HCEC 1CT (cell line): ENCODE measurements at places on chromosomes 5 and 9.
A peak's percentile ranks its signal among the peaks of the same experiment; 100 is the strongest.

GRCh38 chr5:142000704-142001484, 11.9 kb downstream of the GNPDA1 start:
- peak; percentile 29 for DNase-seq

- DNase-seq: no peak
Observed at GRCh38 chr5:51398875-51399642, 15.8 kb downstream of the ISL1 start.

DNA sequence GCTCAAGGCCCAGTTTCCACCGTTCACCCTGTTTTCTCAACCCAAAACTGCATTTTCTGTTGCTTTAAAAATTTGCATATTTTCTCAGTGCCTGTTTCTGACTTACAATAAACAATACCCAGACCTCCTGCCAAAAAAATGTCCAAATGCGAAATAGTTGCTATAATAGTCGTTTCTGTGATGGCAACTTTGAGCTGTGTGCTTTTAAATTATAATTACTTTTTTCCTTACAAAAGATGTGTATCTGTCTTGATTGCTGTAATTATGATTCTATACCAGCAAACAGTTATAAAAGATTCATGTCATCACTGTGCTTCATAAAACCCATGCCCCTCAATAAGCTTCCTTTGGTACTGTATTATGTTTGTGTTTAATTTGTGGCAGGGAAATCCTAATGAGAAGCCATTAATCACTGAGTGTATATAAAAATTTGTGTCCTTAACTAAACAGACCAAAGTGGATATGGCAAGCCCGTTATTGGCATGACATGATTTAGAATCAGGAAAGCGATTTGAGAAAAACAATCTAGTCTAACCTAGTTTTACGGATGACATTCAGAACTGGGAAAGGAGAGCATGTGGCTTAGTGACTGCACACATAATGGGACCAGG, 5.4 kb upstream of the SLC1A3 start:
- no peak for DNase-seq

DNA sequence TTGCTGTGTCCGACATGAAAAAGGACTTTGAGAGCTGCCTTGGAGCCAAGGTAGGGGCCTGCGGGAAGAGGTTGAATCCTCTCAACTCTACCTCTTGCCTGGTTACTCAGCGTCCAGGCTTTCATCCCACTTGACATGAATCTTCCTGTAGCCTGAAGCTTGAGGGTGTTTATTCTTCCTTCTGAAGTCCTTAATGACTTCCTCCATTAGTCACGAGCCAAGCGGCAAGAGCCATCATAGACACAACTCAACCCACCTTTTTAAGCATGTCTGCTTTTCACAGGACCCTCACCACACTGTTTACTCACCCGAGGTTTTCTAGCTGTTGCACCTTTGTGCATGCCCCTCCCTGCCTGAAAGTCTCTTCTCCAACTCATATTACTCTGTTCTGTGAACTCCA, 40.2 kb downstream of the ACO1 start:
- DNase-seq: no peak

DNA sequence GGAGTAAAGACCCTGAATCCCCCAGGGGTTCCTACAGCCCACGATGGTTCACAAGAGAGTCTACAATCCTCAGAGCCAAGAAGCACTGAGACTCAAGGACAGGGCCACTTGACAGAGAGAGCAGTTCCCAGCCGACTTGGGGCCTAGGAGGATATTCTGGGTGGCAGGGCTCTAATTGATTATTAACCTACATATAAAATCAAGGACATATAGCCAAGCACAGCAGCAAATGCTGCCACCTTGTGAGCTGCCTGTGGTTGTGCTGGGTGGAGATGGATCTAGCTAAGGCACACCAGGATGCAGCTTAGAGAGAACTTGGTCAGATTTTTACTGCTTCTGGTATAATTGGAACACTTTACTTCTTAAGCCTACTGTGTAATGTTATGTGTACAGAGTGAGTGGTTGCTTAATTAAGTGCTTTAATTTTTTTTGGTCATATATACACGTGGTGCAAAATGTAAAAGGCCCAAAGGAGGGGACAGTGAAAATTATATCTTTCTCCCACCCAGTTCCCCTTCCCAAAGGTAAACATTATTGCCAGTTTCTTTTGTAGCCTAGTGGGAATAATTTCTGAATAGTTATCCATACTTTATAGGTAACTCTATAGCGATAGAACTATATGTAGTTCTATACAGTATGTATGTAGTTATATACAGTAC, 78.8 kb downstream of the F2RL2 start:
- DNase-seq: peak; percentile 41

DNA sequence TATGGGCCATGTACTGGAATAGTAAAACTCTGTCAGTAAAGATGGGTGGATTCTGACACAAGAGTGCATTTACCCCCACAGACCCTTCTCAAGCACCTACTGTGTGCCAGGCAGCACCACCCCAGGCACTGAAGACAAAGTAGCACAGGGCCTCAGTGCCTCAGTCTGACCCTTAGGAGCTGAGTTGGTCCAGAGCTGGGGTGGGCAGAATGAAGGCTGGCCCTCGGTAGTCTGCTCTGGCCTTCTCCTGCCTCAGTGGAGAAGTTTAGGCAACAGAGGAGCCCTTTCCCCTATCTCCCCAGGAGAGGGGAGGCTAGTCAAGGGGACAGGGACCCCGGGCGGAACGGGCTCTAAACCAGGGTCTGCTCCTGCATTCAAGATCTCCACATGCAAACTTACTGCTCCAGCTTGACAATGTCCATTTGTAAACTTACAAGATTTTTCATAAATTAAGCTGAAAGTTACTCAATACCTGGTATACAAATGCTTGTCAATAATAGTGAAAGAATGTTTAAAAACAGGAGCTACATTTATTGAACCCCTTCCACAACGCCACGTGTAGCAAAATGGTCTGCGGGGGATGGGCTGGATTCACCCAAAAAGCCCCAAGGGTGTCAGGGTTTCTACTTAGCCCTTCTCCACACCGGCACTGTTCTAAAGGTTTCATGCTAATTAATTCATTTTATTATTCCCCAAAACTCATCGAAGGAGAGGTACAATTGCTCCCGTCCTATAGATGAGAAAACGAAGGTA, 1.5 kb downstream of the VDAC1 start:
- no peak for DNase-seq

GRCh38 chr5:88756953-88757352, 126.0 kb downstream of the MEF2C start:
- DNase-seq: no peak

GRCh38 chr5:68960456-68960855, 133.4 kb upstream of the SLC30A5 start:
- no peak for DNase-seq

DNA sequence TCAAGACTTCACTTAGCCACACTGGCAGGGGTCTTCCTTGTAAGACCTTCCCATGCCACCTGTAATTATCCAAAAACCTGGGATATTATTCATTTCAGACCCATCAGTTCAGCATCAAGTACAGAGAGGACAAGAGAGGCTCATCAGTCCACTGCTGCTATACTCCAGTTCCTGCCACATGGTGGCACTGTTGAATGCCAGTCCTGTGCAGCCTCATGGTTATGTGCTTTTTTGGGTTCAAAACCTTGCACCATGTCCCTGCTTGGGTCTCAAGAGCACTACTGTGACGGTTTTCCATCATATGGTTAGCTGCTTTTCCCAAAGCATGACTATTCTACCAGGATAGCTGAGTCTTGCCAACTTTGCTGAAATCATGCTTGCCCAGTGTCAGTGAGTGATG, 8.5 kb downstream of the PTGS1 start:
- DNase-seq: no peak

GRCh38 chr5:160260881-160261815, 31.8 kb downstream of the FABP6 start:
- peak; percentile 59 for DNase-seq

- DNase-seq: no peak
Observed at GRCh38 chr5:142133330-142134206, 25.0 kb downstream of the NDFIP1 start.

DNA sequence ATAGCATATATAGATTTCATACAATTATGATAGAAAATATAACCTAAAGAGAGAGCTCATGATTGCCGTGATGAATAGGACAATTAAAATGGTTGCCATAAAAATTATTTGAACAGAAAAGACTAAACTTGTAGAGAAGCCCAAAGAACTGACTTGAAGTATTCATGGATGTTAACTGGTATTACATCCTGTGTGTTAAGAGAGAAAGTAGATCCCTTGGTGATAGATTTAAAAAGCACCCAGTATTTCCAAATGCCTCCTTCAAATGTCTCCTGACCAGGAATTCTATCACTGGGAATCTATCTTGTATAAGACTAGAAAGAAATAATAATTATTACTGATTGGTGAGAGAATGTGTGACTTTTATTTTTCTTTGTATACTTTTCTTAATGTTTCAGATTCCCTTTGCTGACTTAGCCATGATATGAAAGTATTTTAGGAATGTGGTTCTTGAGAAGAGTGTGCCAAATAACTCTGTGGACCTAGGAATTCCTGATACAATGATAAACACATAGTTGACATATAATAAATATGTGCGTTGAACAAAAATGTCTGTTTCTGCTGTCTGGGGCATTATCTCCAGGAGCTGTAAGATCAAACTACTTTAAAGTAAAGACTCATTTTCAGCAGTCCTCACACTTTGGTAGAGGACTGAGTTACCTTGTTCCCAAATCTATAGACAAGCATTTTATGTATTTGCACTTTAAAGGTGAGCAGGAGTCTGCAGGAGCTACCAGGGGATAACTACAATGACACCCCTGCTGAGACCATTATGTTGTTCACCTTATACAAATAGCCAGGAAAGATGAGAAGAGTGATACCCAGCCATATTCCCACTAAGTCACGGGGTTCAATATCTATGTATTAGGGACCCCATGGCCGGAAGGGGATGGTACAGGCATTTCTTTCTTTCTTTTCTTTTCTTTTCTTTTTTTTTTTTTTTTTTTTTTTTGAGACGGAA, 211.1 kb upstream of the TLE4 start:
- peak; percentile 51 for DNase-seq

DNA sequence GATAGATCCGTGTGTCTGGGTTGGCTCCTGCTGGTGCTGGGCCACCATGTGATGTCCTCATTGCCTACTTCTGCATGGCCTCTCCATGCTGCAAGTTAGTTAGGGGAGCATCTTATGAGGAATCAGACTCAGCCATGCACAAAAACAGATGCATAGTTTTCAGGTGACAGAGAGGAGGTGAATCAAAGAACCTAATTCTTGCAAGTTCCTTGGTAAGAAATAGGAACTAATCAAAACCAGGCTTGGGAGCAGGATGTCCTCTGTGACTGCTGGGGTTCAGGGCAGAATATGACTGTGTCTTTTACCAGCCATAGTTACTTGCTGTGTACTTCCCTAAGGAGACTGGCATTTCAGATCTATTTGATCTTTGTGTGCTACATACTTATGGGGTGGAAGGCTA, 61.6 kb downstream of the C9orf152 start:
- DNase-seq: peak; percentile 34

GRCh38 chr9:2155966-2156365, 140.8 kb downstream of the SMARCA2 start:
- no peak for DNase-seq

DNA sequence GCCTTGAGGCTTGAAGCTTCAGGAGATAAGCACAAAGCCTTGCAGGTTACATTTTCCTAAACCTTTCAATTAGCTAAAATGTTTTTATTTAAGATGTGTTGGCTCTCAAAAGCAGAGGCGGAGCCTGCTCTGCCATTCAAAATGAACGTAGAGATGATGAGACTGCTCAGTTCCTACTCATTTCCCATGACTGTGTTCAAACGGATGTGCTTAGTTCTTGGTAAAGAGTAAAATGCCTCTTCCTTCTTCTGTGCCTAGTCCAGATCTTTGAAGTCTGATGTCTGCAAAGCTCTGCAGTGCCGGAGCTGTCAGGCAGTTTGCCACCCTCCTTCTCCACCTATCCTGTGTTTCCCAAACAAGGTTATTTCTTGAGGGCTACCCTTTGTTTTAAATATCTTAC, 46.3 kb upstream of the ADAMTSL1 start:
- DNase-seq: no peak

GRCh38 chr9:16921855-16922254, 51.4 kb upstream of the BNC2 start:
- DNase-seq: peak; percentile 50

GRCh38 chr5:30387974-30388632, 805.4 kb upstream of the CDH6 start:
- DNase-seq: no peak

DNA sequence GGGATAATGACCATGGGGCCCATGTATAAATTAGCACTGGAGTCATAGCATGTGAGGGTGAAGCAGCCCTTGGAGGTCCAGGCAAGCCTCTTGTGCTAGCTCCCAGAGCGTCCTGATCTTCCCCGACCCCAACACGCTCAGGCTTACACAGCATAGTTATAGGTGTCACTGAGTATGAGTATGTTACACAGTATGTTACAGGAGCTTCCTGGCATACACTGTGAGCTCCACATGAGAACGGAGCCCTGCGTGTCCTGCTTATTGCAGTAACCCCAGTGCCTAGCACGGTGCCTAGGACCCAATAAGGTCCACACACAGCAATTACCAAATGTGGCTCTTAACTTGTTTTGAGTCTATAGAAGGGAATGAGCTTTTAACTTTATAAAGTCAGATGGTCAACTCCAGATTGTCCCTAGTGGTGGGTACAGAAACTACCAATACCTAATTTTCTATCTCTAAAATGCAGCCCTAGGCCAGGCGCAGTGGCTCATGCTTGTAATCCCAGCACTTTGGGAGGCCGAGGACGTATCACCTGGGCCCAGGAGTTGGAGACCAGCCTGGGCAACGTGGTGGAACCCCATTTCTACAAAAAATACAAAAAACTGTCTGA, 64.1 kb downstream of the PLAC8L1 start:
- DNase-seq: peak; percentile 30

- no peak for DNase-seq
Observed at GRCh38 chr9:134863941-134864820, 16.4 kb upstream of the FCN2 start.

- DNase-seq: peak; percentile 89
Observed at GRCh38 chr5:32600054-32600622, 14.8 kb downstream of the SUB1 start.

GRCh38 chr5:132549576-132549975, 6.3 kb upstream of the IL5 start:
- no peak for DNase-seq
